H9 (cell line): ENCODE measurements at places on chromosomes 12 and 14. TPM values are rescaled to one million over a fixed set of nuclear protein-coding genes. Genes with fewer than 3 reads are reported as not detected.

GRCh38 chr14:50839048-50839447 lies 8.1 kb upstream of the NIN start:
- no peak for DNase-seq
- H3K4me3 ChIP-seq: no peak overlapping the region
- H3K4me1 ChIP-seq: no peaks in the 10 kb centered on the region
- no peak overlapping the region for H3K27ac ChIP-seq

GRCh38 chr12:1324910-1325309 lies 269.5 kb downstream of the FBXL14 start:
- H3K36me3 ChIP-seq: no peaks in the 10 kb centered on the region
- H3K4me1 ChIP-seq: no peaks in the 10 kb centered on the region
- H3K4me3 ChIP-seq: no peak overlapping the region
- no peak overlapping the region for H3K27ac ChIP-seq

- H3K4me3 ChIP-seq: no peak overlapping the region
- H3K36me3 ChIP-seq: no peaks in the 10 kb centered on the region
- no peaks in the 10 kb centered on the region for H3K4me1 ChIP-seq
- H3K27ac ChIP-seq: no peak overlapping the region
- no peak for DNase-seq
Observed at GRCh38 chr14:33997611-33998010, 46.7 kb upstream of the EGLN3 start.

DNA sequence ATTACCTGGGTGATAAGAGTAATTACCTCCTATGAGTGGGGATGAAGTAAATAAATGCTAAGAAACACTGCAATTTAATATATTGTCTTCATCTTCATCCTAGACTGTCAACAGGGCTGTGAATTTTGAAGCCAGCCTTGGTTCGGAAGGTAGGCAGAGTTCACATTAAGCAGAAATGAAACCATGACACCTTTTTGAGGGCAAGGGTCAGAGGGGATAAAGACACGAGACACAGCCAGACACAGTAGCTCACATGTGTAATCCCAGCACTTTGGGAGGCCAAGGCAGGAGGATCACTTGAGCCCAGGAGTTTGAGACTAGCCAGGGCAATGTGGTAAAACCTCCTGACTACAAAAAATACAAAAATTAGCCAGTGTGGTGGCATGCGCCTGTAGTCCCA lies 224.7 kb downstream of the MON2 start:
- H3K27ac ChIP-seq: no peak overlapping the region
- no peaks in the 10 kb centered on the region for H3K27me3 ChIP-seq
- DNase-seq: no peak

The TSPAN11 gene
- 4.2 and 4.4 TPM in 2 replicates for total RNA-seq

The NDRG2 gene
- total RNA-seq: 18.1 and 20.6 TPM in 2 replicates

The C12orf54 gene
- not detected in 2 replicates for total RNA-seq

The TAS2R10 gene
- 0.22 TPM in 2 replicates for total RNA-seq

DNA sequence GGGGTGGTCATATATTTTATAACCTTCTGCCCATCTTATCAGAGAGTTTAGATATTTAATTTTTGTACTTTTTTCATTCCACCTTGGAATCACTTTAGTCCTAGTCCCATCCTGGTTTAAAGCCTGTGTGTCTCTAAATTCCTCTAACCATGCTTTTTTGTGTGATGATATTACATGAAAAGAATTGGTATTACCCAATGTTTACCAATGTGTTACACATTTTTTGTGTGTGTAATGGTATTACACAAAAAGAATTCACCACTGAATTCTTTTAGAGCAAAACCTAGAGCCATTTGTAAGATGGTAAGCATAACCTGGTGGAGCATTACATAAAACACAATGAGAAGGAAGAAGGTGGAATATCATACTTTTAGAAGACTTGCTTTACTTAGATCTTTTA lies 77.5 kb downstream of the FAR2 start:
- H3K4me3 ChIP-seq: no peak overlapping the region
- H3K4me1 ChIP-seq: peaks cover 3% of the 10 kb centered on the region; the same call in 1 of the 2 replicates
- H3K27me3 ChIP-seq: no peaks in the 10 kb centered on the region
- DNase-seq: no peak
